Cardiac atrium fibroblast (primary cell): ENCODE measurements at places on chromosomes 2 and 18. TPM values are rescaled to one million over a fixed set of nuclear protein-coding genes. Genes with fewer than 3 reads are reported as not detected.

Gene IL36RN
- not detected in 2 replicates for total RNA-seq

Gene KIF5C
- total RNA-seq: 0.16 TPM in 1 of 2 replicates, not detected in the other

Gene GAREM2
- 5.3 and 6.0 TPM in 2 replicates for total RNA-seq

Gene GAL3ST2
- not detected in 2 replicates for total RNA-seq

Gene C2orf78
- total RNA-seq: not detected in 2 replicates

Gene DNAH6
- total RNA-seq: under 0.01 TPM in 1 of 2 replicates, not detected in the other

Gene AMER3
- not detected in 2 replicates for total RNA-seq

Gene EMX1
- not detected in 2 replicates for total RNA-seq

Gene GPR35
- not detected in 2 replicates for total RNA-seq

Gene IHH
- under 0.01 TPM in 1 of 2 replicates, not detected in the other for total RNA-seq

Gene ZC3H15
- total RNA-seq: 34.7 and 37.7 TPM in 2 replicates

Gene FOXD4L1
- 0.16 TPM in 1 of 2 replicates, not detected in the other for total RNA-seq

Gene CFC1
- total RNA-seq: not detected in 2 replicates

Gene ARHGAP25
- total RNA-seq: 4.3 and 6.5 TPM in 2 replicates

Gene IL1RN
- total RNA-seq: not detected in 2 replicates

Gene TMEM169
- total RNA-seq: 0.65 TPM in 1 of 2 replicates, not detected in the other

Gene ARHGEF4
- 2.1 and 4.9 TPM in 2 replicates for total RNA-seq

Gene PHOSPHO2
- 0.36 and 1.1 TPM in 2 replicates for total RNA-seq

Gene HAAO
- total RNA-seq: not detected in 2 replicates

Gene RAB17
- 0.81 and 1.4 TPM in 2 replicates for total RNA-seq

Gene PMS1
- total RNA-seq: 7.4 and 8.3 TPM in 2 replicates

Gene SESTD1
- total RNA-seq: 8.8 and 22.8 TPM in 2 replicates

Gene ACVR1C
- not detected in 2 replicates for total RNA-seq
